ENCODE measurements at places on chromosomes 5 and 9.

GRCh38 chr5:159061179-159061796 is 38.4 kb downstream of the EBF1 start:
- no peak for DNase-seq

DNA sequence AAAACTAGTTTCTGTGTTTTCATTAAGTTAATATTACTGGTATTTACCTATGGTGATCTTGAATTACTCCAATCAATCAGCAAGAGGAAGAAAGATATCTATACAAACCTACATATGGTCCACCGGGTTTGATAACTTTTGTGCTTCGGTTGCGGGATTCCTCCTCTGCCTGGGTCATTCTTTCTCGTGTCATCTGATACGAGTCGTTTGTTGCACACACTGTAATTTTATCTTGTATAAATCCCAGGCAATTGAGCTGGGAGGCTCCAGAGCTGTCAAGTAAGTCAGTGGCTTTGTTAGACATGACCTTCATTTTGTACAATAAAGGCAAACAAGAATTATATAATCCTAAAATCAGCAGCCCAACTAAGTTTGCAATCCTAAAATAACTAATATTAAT is 48.0 kb downstream of the ELL2 start:
- DNase-seq: no peak

GRCh38 chr5:120151825-120152224 is 312.3 kb upstream of the PRR16 start:
- DNase-seq: no peak

- DNase-seq: no peak
Observed at GRCh38 chr9:16105168-16106020, 552.6 kb downstream of the CCDC171 start.

DNA sequence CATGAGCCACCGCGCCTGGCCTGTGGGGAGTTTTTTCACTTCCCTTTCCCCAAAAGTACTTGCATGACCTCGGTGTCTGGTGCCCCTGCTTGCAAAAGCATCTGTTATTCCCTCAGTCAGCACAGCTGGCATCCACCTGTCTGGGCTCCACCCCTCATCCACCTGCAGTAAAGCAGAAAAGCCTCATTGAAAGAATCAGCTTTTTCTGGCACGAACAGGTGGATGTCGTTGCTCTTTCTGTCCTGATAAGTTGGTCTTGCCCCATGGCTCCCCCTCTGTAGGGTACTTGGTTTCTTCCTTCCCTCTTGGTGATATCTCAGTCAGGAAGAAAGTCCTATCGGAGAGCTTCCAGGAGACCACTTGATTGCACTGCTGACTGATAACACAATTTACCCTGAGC is 37.4 kb downstream of the WWC1 start:
- DNase-seq: no peak

- DNase-seq: no peak
Observed at GRCh38 chr9:100419166-100419565, 7.8 kb upstream of the MSANTD3 start.

- DNase-seq: no peak
Observed at GRCh38 chr5:153745778-153746395, 255.4 kb downstream of the GRIA1 start.

DNA sequence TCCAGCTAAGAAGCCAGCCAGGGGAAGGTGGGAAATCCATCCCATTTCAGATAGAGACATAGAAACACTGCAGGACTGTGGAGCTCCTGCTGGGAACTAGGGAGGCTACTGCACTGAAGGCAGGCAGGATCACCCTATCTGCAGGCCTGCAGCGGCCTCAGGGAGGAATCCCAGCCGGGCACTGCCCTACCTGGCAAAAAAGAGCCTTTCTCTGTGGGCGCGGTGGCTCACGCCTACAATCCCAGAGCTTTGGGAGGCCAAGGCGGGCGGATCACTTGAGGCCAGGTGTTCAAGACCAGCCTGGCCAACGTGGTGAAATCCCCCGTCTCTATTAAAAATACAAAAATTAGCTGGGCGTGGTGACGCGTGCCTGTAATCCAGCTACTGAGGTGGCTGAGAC is 71.4 kb upstream of the PHYKPL start:
- no peak for DNase-seq

DNA sequence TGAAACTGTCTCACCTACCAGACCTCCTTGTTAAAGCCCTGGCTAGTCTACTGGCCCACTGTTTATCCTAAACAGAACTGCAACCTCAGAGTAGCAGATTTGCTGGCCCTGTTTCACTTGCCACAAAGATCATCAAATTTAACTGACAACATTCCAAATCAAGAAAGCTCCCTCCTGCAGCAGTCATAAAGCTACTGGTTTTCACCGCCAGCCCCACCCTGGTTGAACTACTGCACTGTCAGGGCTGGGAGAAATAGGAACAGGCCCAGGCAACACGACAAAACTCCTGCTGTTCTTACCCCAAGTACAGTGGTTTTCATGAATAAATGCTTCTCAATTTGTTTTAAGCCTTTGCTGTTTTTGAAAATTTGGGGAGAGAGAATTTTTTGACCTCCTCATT is 63.0 kb downstream of the NR6A1 start:
- no peak for DNase-seq

- no peak for DNase-seq
Observed at GRCh38 chr9:69542942-69543704, 129.0 kb downstream of the APBA1 start.

DNA sequence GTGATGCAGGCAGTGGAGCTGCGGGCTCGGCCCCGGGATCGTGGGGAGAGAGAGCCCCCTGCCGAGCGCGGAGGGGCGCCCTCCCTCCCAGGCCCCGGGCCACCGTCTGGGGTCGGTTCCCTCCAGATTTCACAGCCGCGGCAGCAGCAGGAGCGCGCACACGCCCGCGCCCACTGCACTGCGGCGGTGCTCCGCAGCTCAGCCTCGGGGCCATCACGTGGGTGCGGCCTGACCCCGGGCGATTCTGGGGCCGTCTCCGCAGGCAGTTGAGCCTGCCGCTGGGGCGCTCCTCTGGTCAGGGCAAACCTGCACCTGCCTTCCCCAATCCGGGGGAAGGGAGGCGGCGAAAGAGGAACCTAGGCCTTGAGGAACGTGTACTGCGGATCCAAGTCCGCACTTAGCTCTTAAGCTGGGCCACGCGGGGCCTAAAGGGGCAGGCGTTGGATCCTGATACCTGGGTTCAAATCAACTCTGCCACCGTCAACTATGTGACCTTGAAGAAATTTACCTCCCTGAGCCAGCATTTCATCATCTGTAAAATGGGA is 9.4 kb upstream of the DELE1 start:
- DNase-seq: no peak

- DNase-seq: no peak
Observed at GRCh38 chr5:6838736-6839135, 125.5 kb downstream of the TENT4A start.

- DNase-seq: no peak
Observed at GRCh38 chr5:59656351-59657254, 236.9 kb downstream of the PDE4D start.

GRCh38 chr9:109319626-109320241 is 1.1 kb downstream of the EPB41L4B start:
- no peak for DNase-seq

GRCh38 chr5:42506662-42507061 is 83.4 kb downstream of the GHR start:
- DNase-seq: no peak

DNA sequence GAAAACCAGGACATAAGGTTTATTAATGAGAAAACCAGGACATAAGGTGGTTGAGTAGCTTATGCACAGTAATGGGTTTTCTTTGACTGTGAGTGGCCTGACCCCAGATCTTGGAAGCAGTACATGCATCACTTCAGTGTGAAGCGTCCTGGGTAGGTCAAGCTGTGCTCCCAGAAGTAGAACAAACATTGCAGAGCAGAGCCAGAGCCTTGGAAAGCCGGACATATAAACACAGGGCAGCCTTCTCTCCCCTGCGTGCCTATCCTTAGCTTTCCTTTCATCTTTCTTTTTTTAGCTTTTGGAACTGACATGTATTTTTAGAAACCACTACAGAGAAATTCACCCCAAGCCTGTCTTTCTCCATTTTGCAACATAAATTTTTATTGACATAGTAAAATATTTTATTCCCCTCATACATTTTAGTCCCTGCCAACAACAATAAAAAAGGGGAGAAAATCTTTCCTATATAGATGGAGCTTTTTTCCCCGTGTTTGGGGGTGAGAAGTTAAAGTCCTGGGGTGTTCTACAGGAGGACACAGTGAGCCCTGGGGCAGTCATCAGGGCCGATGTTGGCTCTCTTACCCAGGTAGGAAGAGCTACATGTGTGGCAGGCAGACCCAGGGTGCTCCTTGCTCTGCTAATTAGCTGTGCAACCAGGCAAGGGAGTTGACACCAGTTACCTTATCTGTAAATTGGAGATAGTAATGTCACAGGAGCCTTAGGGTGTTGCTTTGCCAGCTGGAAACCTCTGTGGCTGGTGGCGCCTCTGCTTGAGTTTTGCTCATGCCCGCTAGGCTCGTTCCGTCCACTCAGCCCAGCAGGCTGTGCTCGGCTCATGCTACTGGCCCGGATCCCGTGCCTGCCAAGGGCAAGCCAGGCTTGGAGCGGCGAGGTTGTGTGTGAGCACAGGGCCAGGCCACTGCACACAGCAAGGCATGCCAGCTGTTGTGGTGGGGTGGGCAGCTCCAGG is 389.6 kb downstream of the KDM4C start:
- DNase-seq: no peak

- DNase-seq: no peak
Observed at GRCh38 chr9:36884721-36885120, 149.3 kb downstream of the PAX5 start.

GRCh38 chr5:168434001-168434400 is 52.3 kb upstream of the RARS1 start:
- DNase-seq: no peak

DNA sequence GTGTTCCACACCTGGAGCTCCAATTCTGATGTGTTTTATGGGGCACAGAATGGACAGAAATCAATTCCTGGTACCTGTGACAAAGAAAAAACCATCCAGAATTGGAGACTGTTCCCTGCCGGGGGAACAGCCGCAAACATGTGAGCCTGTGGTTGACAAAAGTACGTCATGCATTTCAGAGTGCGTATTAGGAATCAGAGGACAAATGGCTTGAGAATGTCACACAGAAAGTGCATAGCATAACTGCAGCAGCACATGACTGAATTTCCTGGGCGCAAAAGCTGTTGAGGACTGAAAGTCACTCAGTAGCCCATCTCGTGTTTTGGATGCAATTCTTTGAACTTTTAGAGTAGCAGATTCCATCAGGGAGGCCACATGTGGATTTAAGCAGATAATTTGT is 85.1 kb downstream of the TRIO start:
- DNase-seq: no peak

- no peak for DNase-seq
Observed at GRCh38 chr5:150626853-150627276, 13.6 kb upstream of the SYNPO start.

DNA sequence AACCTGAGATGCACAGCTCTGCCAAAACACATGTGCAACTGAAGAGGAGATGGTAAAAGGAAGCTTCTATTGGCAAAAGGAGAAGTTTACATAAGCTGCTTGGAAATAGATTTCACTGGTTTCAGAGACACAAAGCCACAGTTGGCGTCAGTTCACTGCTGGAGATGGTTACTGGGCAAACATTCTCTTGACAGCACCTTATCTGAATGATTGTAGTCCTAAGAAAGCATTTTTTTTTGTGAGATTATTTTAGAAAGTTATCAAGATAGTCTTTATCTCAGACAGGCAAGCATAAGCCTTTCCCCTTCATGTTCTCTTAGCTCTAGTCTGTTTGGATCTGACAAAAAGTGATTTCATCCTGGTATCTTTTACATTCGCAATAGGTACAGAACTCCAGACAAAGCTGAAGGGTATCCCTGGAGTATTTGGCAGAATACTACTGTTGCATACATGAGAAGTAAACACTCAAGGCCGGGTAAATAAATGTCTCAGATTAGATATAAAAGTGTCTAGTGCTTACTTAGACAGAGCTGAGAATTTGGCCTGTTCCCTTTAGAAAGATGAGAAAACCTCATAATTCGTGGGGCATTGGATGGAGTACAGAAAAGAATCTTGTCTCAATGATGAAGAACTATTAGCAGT is 1668.0 kb upstream of the NUDT12 start:
- DNase-seq: no peak

DNA sequence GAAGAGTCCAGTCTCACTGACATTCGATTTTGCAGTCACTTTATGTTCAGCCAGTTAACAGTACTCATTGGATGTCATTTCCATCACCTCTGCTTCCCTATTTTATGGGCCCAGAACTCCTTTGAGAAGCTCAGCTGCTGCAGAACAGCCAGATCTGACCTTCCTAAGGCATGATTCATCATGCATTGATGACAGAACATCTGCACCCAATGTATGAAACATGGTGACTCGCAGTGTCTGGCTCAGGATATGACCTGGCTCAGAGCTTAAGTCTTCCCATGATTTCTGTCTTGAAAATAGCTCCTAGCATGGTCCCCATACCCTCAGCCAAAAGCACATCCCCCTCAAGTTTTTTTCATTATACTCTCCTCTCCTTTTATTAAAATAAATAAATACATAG is 92.6 kb upstream of the TRIM32 start:
- DNase-seq: no peak

- no peak for DNase-seq
Observed at GRCh38 chr9:93585259-93585658, 8.9 kb downstream of the PHF2 start.
